ENCODE measurements at places on chromosomes 2 and 18.

DNA sequence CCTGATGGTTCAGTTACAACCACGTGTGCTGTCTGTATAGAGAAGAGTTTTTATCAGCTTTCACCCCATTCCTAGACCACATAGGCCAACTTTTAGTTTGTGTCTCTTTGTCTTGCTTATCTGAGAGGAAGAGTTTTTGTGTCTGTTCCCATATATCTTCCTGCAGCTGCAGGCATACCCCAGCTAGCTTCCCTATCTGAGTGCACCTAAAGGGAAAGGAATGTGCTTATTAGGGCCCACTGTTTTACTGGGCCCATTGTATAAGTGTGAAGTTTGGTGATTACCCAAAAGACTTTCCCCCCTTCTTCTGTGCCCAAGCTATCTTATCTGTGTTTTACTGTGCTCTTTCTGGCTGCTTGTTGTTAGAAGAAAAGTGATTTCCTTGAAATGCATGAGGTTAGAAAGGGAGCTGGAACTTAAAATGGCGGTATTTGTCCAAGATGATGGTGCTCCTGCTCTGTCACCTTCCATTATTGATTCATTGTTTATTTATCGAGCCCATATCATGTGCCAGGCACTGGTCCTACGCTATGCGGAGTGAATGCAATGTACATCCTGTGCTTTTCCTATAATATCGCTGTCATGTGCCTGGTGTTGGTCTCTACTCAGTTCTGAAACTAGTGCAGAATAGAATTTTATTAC is 57.2 kb downstream of the NYAP2 start:
- DNase-seq = no peak

GRCh38 chr18:8416212-8417019 is 192.8 kb upstream of the RAB12 start:
- no peak for DNase-seq

GRCh38 chr2:52141076-52141475 is 1109.1 kb upstream of the NRXN1 start:
- no peak for DNase-seq

DNA sequence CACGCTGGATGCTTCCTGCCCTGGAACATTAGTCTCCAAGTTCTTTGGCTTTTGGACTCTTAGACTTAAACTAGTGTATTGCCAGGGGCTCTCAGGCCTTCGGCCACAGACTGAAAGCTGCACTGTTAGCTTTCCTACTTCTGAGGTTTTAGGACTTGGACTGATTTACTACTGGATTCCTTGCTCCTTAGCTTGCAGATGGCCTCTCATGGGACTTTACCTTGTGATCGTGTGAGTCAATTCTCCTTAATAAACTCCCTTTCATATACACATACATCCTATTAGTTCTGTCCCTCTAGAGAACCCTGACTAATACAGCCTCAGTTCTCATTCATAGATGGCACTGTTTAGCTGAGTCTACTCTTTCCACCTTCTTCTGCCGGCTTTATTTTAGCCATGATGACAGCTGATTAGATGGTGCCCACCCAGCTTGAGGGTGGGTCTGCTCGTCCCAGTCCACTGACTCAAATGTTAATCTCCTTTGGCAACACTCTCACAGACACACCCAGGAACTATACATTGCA is 389.1 kb downstream of the NYAP2 start:
- DNase-seq = no peak

GRCh38 chr2:144669196-144669987 is 149.5 kb upstream of the ZEB2 start:
- no peak for DNase-seq

- no peak for DNase-seq
Measured at GRCh38 chr18:38475686-38476085, 910.1 kb upstream of the CELF4 start.

GRCh38 chr18:63603772-63604171 is 16.6 kb downstream of the SERPINB13 start:
- no peak for DNase-seq

- DNase-seq = no peak
Measured at GRCh38 chr2:67548317-67549201, 151.4 kb downstream of the ETAA1 start.
